ENCODE measurements at places on chromosomes 7 and 10.

- DNase-seq = no peak
Measured at GRCh38 chr10:124619802-124620490, 124.2 kb downstream of the FAM53B start.

DNA sequence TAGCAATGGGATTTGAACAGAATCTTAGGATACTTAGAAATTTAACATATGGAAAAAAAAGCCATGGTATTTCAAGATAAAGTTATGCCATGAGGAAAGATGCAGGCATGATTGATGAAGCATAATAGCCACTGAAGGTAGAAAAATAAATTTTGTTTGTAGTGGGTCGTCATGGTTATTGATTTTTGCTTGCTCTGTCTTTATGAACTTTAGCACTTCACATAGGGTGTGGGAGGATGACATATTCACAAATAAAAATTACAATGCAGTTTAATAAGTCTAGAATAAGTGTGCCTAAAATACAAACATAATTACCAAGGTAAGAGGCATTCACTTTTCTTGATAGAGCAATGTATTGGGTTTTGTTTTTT is 129.1 kb upstream of the SEMA3E start:
- no peak for DNase-seq

GRCh38 chr7:100373261-100373831 is at the start of gene PILRA:
Gene PILRA, plus strand, starts transcription at chr7:100373487. Its CDS starts 170 bp downstream, at chr7:100373657.
- DNase-seq = no peak

GRCh38 chr10:78656417-78657162 is 412.2 kb upstream of the ZMIZ1 start:
- DNase-seq = peak; percentile 76

- no peak for DNase-seq
Measured at GRCh38 chr10:27948186-27948585, 50.7 kb downstream of the ODAD2 start.

GRCh38 chr10:29595636-29596225 is 39.0 kb downstream of the SVIL start:
- DNase-seq = no peak

- DNase-seq = no peak
Measured at GRCh38 chr7:101241443-101242349, 3.2 kb downstream of the FIS1 start.

- no peak for DNase-seq
Measured at GRCh38 chr10:61399406-61399805, 53.8 kb downstream of the TMEM26 start.

GRCh38 chr7:36607721-36608095 is 116.6 kb downstream of the AOAH start:
- DNase-seq = no peak

- DNase-seq = peak; percentile 90
Measured at GRCh38 chr10:79374312-79375191, 27.3 kb downstream of the PPIF start.

GRCh38 chr7:139620676-139621344 is 97.3 kb downstream of the CLEC2L start:
- peak; percentile 56 for DNase-seq

DNA sequence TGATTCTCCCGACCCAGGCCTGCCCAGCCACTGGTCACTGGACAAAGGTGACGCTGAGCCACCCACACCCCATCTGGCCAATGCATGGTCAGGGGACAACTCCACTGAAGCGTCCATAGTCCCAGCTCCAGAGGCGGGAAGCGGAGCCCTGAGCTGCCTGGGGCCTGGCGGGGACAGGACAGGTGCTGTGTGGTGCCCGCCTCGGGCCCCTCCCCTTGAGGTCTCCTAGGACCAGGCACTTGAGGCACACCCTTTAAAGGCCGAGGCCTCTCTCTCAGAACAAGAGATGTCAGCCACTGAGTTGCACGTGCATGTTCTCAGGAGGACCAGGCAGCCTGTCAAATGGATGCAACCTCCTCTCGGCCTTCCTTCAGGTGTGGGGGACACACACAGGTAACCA is 52.5 kb upstream of the PPP2R2D start:
- DNase-seq = no peak

GRCh38 chr7:102860351-102860811 is 52.4 kb upstream of the LRRC17 start:
- peak; percentile 70 for DNase-seq

GRCh38 chr7:33815336-33815735 is 90.0 kb upstream of the BMPER start:
- DNase-seq = no peak

DNA sequence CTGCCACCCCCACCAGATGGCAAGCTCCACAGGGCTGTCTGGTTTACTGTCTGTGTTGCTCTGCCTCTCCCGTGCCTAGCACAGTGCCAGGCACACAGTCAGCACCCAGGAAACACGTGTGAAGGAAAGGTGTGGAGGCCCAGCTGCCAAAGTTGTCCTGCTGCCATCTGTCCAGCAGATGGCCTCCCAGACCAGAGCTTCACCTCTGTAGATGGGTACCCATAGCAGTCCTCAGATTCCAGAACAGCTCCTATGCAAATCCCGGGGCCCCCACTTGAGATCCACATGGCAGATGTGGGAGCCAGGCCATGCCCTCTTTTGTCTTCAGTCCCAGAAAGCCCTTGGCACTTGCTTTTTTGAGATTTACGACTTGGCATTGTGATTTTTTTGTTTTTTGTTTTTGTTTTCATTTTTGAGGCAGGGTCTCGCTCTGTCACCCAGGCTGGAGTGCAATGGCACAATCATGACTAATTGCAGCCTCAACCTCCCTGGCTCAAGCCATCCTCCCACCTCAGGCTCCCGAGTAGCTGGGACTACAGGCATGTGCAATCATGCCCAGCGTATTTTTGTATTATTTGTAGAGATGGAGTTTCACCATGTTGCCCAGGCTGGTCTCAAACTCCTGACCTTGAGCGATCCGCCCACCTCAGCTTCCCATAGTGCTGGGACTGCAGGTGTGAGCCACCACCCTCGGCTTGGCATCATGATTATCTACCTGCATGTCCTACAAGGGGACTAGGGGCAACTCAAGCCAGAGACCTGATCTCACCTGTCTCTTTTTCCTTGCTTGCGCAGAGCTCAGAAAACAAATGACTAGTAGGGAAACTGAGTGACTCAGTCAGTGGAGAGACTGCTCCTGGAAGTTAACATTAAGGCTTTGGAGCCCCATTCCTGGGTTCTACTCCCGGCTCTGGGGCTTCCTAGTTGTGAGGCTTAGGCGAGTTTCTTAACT is 16.9 kb upstream of the PALD1 start:
- DNase-seq = peak; percentile 72

DNA sequence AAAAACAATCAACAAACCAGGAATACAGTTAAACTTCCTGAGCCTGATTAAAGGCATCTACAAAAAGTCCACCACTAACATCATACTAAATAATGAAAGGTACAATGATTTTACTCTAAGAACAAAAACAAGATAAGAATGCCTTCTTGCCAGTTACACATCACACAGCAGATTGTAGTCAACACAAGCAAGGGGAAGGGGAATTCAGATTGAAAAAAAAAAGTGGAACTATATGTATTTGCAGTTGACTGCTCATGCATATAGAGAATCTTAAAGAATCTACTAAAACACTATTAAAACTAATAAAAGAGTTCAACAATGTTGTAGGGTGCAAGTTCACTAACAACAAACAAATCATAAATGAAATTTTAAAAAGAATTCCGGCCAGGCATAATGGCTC is 28.5 kb downstream of the ZNF33B start:
- no peak for DNase-seq

GRCh38 chr10:93062514-93063143 is 2.0 kb downstream of the CYP26C1 start:
- DNase-seq = peak; percentile 63

DNA sequence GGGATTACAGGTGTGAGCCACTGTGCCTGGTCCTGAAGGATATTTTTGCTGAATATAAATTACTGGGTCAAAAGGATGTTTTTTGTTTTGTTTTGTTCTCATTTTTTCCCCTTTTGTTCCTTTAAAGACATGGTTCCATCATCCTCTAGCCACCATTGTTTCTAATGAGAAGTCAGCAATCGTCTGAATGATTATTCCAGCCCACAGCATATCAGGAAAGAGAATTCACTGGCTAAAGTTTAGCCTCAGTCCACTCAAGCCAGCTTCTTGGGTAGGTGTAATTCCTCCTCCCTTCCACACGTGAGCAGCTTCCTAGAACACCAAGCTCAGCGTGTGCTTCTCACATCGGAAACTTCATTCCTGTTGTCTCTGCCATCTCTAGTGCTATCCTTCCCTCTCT is 112.8 kb upstream of the INSIG1 start:
- no peak for DNase-seq

GRCh38 chr7:90889210-90889609 is 293.1 kb downstream of the CDK14 start:
- no peak for DNase-seq

All from hepatocyte (in vitro differentiated cells).